ENCODE measurements at places on chromosomes 7 and 10. TPM values are rescaled to one million over a fixed set of nuclear protein-coding genes. Genes with fewer than 3 reads are reported as not detected.

- no peak for DNase-seq
- H3K27me3 ChIP-seq = no peaks in the 10 kb centered on the region
- H3K4me1 ChIP-seq = peaks cover 31% of the 10 kb centered on the region
- no peak overlapping the region for H3K4me3 ChIP-seq
- H3K36me3 ChIP-seq = peaks cover 9% of the 10 kb centered on the region
- H3K27ac ChIP-seq = no peak overlapping the region
These were observed 13.9 kb downstream of the DENND11 start for GRCh38 chr7:141688043-141688442.

DNA sequence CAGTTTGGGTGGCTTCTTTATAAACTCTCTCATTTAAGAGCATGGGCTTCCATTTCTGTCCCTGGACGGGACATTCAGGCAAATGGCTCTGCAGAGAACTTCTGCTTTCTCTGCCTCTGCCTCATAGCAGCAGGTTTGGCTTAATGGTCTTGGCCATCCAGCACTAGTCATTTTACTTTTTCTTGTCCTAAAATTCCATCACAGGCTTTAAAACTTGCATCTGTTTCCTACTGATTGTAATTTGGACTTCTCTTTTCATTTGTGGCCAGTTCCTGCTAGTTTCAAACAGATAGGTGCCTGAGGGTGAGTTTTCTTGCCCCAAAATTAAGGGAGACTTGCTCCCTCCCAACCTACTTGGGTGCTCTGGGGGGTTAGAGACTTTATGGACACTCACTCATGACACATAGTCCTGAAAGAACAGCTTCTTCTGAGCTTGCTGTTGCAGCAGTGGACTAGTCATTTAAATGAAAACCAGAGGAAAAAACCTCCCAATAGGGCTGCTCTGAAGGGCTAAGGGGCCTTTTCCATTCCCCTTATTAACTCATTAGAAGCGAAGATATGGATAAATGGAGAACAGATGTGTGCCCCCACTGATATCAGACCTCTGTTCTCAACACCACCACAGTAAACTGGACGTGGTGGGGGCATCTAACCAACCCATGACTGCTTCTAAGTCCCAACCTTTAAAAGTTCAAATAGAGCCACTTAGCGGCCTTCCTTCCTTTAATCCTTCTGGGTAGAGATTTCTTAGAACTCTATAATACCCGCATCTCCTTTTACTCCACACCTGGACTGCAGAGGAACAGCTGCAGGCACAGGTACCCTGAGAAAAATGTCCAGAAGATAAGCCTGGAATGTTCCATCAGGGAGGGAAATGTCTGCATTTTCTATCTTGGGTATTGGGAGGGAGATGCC lies 38.8 kb downstream of the SVOPL start:
- no peak for DNase-seq
- H3K36me3 ChIP-seq = no peaks in the 10 kb centered on the region
- no peak overlapping the region for H3K4me3 ChIP-seq

The FLNC gene
- total RNA-seq = 0.01 TPM

- DNase-seq = peak; percentile 20
- H3K27ac ChIP-seq = no peak overlapping the region
- no peak overlapping the region for H3K4me3 ChIP-seq
- no peaks in the 10 kb centered on the region for H3K4me1 ChIP-seq
These were observed 58.0 kb downstream of the PLXNA4 start for GRCh38 chr7:132518102-132518838.

The IL2RA gene
- total RNA-seq = not detected

DNA sequence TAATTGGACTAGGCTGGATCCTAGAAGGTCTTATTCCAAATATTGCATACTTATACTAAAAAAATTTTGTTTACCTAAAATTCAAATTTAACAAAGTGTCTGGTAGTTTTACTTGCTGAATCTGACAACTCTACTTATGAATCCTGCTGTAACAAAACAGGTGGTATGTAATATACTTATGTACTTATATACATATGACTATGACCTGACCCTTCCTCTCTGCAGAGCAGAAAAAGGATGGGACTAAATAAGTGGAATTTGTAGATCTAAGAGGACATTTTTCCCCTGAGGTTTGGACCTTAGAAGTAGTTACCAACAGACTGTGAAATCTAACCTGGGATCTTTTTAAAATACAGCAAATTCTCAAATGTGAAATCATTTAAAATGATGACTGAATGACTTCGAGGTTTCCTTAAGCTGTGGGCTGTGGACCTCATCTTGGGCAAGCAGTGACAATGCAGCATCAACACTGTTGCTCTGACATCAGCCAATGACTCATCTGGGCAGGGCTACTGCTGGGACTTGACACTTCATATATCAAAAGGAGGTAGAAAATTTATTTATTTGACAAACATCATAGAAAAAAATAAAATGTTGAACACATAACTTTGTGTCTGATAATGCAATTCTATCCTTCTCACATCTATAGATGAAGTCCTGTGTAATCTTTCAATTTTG lies 73.6 kb downstream of the RELN start:
- H3K27ac ChIP-seq = no peak overlapping the region
- peaks cover 12% of the 10 kb centered on the region for H3K36me3 ChIP-seq
- H3K4me3 ChIP-seq = no peak overlapping the region
- peaks cover 16% of the 10 kb centered on the region for H3K4me1 ChIP-seq
- H3K27me3 ChIP-seq = no peaks in the 10 kb centered on the region
- DNase-seq = no peak

The LRIT1 gene
- total RNA-seq = not detected

The AKR1B1 gene
- 89.9 TPM for total RNA-seq
